Thyroid gland (tissue), 4 donors: ENCODE measurements at places on chromosomes 6 and 20.

DNA sequence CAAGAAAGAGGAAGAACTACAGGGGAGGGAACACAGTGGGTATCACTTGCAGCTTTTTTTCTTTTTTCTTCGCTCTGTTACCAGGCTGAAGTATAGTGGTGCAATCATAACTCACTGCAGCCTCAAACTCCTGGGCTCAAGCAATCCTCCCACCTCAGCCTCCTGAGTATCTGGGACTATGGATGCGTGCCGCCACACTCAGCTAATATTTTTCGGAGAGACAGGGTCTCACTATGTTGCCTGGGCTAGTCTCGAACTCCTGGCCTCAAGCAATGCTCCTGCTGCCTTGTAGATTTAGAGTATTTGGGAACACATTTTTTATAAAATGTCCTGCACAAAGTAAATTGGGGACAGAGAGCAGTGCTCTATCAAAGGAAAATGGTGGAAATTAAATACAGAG is 28.3 kb downstream of the PARD6B start:
- DNase-seq = no peak

DNA sequence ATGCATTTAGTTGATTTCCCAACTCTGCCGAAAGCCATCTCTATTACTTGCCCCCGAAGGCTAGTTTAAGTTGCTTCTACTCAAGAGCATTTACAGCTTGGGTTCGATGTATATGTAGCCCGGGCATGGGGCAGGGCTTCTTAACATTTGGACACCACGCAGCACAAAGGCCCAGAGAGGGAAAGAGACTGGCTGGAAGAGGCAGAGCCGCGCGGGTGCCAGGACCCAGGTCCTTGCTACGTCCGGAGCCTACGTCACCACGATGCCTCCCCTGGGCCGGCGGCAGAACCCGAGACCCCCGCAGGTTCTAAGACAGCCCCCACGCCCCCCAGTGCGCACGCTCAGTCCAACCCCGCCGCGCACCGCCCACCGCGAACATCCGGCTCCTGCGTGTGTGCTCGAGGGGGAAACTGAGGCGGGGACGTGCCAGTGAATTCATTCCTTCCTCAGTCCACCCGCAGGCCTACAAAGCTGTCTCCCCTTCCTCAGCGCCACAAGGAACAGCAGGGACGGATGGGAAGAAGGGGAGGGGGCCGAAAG is 367 bp upstream of the PCIF1 start:
- DNase-seq = peak; percentile 57

- DNase-seq = no peak
Measured at GRCh38 chr6:20696676-20697075, 162.4 kb downstream of the CDKAL1 start.

DNA sequence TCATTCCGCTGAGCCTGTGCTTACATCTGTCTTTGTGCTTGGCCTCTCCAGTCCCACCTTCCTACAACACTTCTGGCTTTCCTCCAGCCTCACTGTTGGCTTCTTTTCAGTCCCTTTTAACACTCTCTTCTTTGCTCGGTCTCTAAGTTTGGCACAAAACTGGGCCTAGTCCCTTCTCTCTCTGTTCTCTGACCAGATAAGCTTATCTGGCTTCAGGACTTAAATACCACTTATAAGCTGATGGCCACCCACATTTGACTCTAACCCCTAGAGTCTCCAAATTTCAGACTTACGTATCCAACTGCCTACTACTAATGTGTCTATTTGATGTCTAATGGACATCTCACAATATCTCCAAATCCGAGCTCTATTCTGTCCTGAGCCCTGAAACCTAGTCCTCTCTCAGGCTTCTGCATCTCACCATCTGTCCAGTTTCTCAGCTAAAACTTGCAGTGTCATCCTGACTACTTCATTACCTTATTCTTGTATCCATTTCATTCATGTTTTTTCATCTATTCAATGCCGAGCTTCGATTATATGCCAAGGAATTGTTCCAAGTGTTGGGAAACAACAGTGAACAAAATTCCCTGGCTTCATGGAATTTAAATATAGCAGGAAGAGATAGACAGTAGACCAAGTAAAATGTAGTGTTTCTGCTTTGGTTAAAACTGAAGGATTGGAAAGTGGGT is 40.1 kb downstream of the TBPL1 start:
- DNase-seq = no peak

DNA sequence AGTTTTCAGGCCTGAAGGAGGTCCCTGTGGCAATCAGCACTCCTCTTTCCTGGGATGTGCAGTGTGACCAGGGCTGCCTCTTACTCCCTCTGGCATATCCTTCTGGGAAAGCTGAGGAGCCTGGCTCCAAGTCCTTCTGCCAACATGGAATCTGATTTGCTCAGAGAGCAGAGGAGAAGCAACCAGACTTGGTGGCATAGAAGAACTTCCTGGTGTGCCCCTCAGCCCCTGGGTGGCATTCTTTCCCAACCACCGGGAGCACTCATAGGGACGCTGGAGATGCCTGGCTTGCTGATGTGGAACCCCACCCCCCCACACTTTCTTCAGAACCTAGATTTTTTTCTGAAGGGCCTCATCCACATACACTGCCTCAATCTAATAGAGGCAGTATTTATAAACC is 107.6 kb upstream of the TRAF3IP2 start:
- DNase-seq = peak; percentile 56

DNA sequence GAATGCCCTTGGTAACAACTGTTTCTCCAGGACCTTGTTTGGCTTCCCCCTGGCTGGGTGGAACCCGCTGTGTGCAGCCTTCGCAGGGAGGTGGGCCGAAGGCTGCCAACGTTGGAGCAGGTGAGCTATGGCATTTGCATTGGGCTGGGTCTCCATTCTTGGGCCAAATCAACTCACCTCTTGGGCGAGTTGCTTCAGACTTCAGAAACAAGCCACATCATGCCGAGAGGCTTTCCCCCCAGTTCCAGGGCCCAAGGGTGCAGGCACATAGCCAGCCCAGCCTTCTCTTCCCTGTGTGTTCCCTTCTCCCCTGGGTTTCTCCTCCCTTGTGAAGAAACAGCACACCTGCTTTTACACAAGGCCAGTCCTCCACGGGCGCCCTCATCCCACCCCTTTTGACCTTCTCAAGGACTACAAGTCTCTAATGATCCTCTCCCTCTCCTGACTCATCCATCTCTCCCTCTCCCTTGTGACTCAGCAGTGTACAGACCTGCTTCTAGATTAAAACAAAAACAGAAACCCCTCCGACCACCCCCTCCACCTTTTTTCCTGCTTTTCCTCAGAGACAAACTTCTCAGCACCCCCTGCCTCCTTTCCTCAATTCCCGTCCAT is 41.6 kb downstream of the FAM209B start:
- DNase-seq = no peak
